Thoracic aorta (tissue), 2 donors: ENCODE measurements at places on chromosomes 1 and 21.

GRCh38 chr1:97190326-97190725, 468.7 kb downstream of the PTBP2 start:
- H3K36me3 ChIP-seq, result no peaks in the 10 kb centered on the region
- no peak for DNase-seq
- no peak overlapping the region for H3K4me3 ChIP-seq
- no peak overlapping the region for H3K27ac ChIP-seq
- H3K27me3 ChIP-seq, result no peaks in the 10 kb centered on the region
- H3K4me1 ChIP-seq, result peaks cover 6% of the 10 kb centered on the region

DNA sequence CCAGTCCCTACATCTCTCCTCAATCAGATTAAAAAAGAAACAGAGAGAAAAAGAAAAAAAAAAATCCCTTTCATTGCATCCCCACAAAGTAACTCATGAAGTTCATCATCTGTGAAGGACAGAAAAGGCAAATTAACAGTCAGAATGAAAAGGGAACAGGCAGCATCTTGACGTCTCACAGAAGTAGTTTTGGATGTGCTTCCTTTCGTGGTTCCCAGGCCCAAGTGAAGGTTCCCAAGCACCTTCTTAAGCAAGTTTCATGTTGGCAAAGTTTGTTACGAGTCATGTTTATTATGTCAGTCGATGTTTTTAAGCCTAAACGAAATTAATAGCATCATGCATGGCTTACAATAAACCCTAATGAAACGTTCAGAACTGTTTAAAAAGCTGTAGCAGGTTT, 475.2 kb downstream of the SETD4 start:
- no peaks in the 10 kb centered on the region for H3K27me3 ChIP-seq
- no peak for DNase-seq
- H3K4me1 ChIP-seq, result no peaks in the 10 kb centered on the region
- no peak overlapping the region for H3K27ac ChIP-seq

DNA sequence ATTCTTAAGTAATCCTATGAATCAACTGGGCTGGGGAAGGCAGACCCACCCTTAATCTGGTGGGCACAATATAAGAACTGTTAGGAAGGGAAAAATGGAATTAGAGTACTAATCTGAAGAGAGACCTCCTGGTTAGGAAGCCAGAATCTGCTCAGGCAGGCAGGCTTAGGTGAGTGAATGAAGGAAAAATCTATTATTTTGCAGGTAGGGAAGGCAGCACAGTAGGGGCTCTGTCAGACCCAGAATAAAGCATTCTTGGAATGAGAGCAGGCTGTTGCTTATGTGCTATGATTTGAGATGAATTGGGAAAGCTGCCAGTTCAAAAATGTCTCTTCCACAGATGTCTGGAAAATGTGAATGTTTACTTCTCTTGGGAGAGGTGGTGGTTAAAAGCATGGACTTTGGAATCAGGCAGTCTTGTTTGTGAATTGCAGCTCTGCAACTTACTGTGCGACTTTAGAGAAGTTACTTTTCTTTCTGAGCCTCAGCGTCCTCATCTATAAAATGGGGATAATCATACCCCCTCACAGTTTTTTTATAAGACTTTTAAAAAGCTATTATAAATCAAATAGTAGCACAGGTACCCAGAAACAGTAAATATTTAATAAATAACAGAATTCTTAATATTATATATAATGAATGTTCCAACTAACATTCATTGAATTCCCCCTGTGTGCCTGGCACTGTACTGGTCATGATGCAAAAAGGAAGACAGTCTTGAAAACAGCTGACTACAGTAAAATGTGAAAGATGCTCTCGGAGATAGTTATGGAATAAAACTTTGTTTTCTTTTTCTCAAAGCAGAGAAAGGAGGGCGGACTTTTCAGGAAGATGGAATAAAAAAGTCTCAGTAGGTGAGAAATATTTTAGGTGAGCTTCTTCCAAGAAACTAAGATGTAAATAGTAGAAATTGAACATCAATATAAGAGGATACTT, 15.3 kb upstream of the ZNF644 start:
- no peak overlapping the region for H3K4me3 ChIP-seq
- H3K27me3 ChIP-seq, result no peaks in the 10 kb centered on the region
- H3K27ac ChIP-seq, result no peak overlapping the region
- H3K4me1 ChIP-seq, result no peaks in the 10 kb centered on the region
- no peak for DNase-seq

- H3K36me3 ChIP-seq, result no peaks in the 10 kb centered on the region
- no peaks in the 10 kb centered on the region for H3K4me1 ChIP-seq
- no peak overlapping the region for H3K4me3 ChIP-seq
- H3K27me3 ChIP-seq, result no peaks in the 10 kb centered on the region
These were observed 96.0 kb upstream of the DUSP10 start for GRCh38 chr1:221837896-221838295.

DNA sequence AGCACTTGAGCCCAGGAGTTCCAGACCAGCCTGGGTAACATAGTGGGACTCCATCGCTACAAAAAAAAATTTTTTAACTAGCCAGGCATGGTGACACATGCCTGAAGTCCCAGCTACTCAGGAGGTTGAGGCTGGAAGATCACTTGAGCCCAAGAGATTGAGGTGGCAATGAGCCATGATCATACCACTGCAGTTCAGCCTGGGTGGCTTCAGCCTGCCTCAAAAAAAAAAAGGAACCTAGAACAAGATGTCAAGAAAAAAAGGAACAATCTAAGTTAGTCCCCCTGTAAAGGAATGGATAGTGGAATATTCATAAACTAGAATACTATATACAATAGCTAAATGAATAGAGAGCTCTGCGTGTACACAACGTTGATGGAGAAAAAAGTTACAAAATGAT, 14.4 kb downstream of the NSL1 start:
- H3K36me3 ChIP-seq, result no peaks in the 10 kb centered on the region
- H3K4me3 ChIP-seq, result no peak overlapping the region
- DNase-seq, result no peak
- H3K27me3 ChIP-seq, result no peaks in the 10 kb centered on the region
- no peak overlapping the region for H3K27ac ChIP-seq
- no peaks in the 10 kb centered on the region for H3K4me1 ChIP-seq

DNA sequence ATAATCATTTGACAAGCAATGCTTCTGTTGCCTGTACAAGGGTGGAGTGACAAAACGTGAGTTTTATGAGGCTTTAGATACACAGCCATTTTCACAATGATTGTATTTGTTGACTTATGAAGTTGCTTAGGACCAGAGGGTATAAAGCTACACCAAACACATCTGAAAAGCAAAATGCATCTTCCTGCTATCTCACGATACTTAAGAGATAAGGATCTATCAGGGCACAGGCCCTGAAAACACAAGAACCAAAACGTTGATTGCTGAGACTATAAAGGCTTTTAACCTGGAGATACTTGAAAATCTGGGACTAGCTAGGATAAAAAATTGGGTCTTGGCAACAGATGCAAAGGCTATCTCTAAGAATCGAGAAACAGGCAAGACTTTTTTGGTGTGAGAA, 115.7 kb downstream of the SLC5A9 start:
- DNase-seq, result no peak
- no peaks in the 10 kb centered on the region for H3K4me1 ChIP-seq
- H3K27ac ChIP-seq, result no peak overlapping the region
- H3K36me3 ChIP-seq, result peaks cover 5% of the 10 kb centered on the region
- no peaks in the 10 kb centered on the region for H3K27me3 ChIP-seq
- no peak overlapping the region for H3K4me3 ChIP-seq

GRCh38 chr1:40595623-40596022, 64.2 kb downstream of the ZNF684 start:
- no peaks in the 10 kb centered on the region for H3K4me1 ChIP-seq
- DNase-seq, result no peak
- no peak overlapping the region for H3K4me3 ChIP-seq
- no peak overlapping the region for H3K27ac ChIP-seq
- no peaks in the 10 kb centered on the region for H3K27me3 ChIP-seq

GRCh38 chr1:47577303-47578025, 139.6 kb downstream of the FOXD2 start:
- H3K4me1 ChIP-seq, result peaks cover 17% of the 10 kb centered on the region
- DNase-seq, result no peak
- H3K4me3 ChIP-seq, result no peak overlapping the region
- H3K36me3 ChIP-seq, result no peaks in the 10 kb centered on the region
- no peaks in the 10 kb centered on the region for H3K27me3 ChIP-seq
- H3K27ac ChIP-seq, result no peak overlapping the region

DNA sequence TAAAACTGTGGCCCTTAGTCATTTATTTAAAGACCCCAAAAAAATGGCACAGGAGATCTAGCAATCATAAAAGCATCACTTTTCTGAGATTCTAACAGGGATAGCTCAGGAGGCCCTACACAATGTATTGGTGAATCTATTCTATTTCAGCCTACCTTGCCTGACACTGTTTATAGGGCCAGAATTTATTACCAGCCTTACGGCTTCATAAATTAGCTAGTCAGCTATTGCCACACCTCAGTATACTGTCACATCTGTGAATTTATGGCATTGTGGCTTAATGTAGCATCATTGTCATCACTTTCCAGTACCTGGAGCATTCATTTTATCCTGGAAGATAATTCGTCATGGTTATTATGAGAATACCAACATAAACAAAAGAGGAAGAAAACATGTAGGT, 121.2 kb upstream of the ERG start:
- no peak overlapping the region for H3K4me3 ChIP-seq
- no peaks in the 10 kb centered on the region for H3K27me3 ChIP-seq
- peak overlapping the region; percentile 46 for H3K27ac ChIP-seq
- DNase-seq, result no peak

- H3K36me3 ChIP-seq, result no peaks in the 10 kb centered on the region
- H3K27me3 ChIP-seq, result no peaks in the 10 kb centered on the region
- DNase-seq, result no peak
- H3K27ac ChIP-seq, result peak overlapping the region; percentile 73
- H3K4me1 ChIP-seq, result peaks cover 21% of the 10 kb centered on the region
These were observed 609 bp downstream of the RWDD2B start for GRCh38 chr21:29018540-29018939.

- peak overlapping the region; percentile 81 for H3K4me3 ChIP-seq
- peaks cover 11% of the 10 kb centered on the region for H3K4me1 ChIP-seq
- no peaks in the 10 kb centered on the region for H3K36me3 ChIP-seq
- no peaks in the 10 kb centered on the region for H3K27me3 ChIP-seq
- H3K27ac ChIP-seq, result peak overlapping the region; percentile 78
These were observed 361 bp downstream of the DDAH1 start for GRCh38 chr1:85464497-85465098.

DNA sequence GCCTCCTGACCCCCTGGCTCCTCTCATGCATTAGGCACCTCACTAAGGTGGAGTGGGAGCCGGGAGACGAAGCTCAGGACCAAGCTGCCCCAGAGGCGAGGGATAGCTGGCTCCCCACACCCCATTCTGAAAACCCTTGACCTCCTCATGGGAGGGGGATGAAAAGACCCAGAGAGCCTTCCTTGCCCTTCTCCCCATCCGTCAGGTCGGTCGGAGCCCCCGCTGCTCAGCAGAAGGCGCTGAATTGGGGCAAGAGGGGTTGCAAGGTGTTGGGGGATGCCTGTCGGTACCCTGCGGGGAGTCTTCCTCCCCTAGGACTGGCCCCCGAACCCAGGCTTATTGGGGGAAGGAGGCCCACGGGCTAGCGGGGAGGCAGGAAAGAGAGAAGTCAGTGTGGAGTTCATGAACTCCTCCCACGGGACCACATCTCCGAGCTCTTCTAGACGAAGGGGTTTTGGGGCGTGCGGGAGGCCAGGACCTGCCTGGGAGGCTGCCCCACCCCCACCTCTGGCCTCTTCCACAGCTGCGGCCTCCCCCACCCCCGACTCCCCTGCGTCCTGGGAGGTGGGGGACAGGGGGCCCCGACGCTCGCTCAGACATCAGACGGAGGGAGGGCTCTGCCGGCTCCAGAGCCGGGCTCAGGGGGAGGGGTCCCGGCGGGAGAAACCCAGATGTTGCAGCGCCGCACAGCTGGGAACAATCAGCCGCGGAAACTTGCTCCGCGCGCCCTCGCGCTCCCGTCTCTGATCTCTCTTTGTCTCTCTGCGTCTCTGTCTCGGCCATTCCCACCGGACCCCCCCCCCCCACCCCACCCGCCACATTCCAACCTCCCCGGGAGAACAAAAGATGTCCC, 719 bp downstream of the MFAP2 start:
- peaks cover 58% of the 10 kb centered on the region for H3K4me1 ChIP-seq
- H3K27me3 ChIP-seq, result no peaks in the 10 kb centered on the region
- peak overlapping the region; percentile 95 for H3K27ac ChIP-seq
- DNase-seq, result no peak

DNA sequence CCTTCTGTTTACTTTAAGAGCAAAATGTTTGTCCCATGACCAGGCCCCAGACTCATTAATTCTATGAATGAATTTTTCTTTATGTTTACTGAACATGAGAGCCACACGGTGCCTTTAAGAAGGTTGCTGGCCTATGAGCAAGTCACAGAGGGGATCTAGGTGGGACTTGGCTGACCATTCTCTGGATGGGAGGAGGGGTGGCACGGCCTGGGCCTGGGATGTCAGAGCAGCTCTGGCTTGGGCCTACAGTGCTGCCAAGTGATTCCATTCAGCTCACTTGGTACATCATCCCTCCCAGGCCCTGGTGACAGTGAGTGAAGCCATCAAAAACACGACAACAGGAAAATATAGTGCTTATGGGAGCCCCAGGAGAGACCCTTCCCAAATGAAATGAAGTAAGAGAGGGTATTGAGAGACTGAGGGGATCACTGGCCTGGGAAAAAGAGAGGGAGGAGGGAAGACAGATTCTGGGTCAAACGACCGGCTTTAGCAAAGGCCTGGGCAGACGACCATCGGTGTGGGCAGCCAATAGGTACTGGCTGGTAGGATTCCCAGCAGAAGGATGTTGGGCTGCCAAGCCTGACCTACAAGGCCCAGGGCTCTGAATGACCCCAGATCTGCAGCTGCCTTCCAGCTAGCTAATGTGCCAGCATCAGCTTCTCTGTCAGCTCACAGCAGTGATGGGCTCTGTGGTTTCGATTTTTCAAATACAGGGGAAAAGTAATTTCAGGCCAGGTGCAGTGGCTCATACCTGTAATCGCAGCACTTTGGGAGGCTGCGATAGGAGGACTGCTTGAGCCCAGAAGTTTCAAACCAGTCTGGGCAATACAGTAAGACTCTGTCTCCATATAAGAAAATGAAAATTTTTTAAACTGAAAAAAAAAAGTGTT, 3.3 kb downstream of the TMEM53 start:
- H3K4me1 ChIP-seq, result peaks cover 30% of the 10 kb centered on the region
- no peak overlapping the region for H3K27ac ChIP-seq
- no peaks in the 10 kb centered on the region for H3K27me3 ChIP-seq
- DNase-seq, result no peak
- H3K4me3 ChIP-seq, result no peak overlapping the region

- H3K27ac ChIP-seq, result peak overlapping the region; percentile 89
- no peaks in the 10 kb centered on the region for H3K27me3 ChIP-seq
- no peaks in the 10 kb centered on the region for H3K36me3 ChIP-seq
- H3K4me1 ChIP-seq, result peaks cover 87% of the 10 kb centered on the region
- peak overlapping the region; percentile 67 for H3K4me3 ChIP-seq
- DNase-seq, result no peak
These were observed 76.0 kb downstream of the TENT5C start for GRCh38 chr1:117681901-117682250.

GRCh38 chr1:211752317-211752716, 76.9 kb upstream of the NEK2 start:
- H3K4me1 ChIP-seq, result no peaks in the 10 kb centered on the region
- peaks cover 18% of the 10 kb centered on the region for H3K36me3 ChIP-seq
- no peak for DNase-seq
- no peaks in the 10 kb centered on the region for H3K27me3 ChIP-seq
- no peak overlapping the region for H3K27ac ChIP-seq
